ENCODE measurements at places on chromosomes 7 and 10.

DNA sequence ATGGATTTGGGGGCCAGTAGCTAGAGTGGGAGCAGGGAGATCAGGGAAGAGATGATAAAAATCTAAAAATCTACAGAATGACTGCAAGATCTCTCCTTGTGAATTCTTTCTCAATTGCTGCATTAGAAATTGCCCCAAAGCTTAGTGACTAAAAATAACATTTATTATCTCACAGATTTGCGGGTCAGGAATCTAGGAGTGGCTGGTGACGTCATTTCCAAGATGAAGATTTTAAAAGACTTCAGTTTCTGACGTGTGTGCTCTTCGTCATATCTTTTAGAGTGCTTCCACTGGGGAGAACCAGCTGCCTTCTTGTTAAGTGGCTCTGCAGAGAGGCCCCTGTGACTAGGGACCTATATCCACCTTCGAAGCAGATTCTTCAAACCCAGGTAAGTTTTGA is 112.6 kb downstream of the DGKI start:
- DNase-seq: no peak

- DNase-seq: no peak
Measured at GRCh38 chr10:14236341-14236740, 94.4 kb downstream of the FRMD4A start.

DNA sequence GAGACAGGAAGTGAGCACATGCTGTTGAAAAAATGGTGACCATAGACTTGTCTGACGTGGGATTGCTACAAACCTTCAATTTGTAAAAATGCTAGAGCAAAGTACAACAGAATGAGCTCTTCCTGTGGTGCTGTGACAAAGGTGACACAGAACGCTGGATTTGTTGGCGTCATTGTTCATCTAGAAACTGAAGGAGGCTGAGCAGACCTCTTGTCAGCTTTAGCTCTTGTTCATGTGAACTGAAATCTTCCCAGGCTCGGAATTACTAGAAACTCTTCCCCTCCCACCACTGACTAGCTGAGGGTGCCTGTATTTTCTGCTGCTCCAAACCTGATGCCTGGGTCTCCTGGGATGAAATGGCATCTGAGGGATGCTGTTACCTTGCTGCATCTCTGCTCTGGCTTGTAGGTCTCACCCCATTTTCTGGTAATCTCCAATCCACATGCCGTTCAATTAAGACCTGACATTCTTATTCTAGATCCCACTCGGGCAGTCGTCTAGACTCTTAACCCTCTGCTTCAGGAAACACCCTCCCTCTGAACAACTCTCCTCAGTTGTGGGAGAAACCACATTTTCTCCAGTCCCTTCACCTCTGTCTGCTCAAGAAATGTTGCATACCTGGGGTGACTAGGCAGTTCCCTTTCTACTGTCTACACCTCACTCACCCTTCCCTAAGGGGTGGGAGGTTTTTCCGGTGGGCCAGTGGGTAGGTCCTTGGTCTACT is 349.3 kb downstream of the CXCL12 start:
- no peak for DNase-seq

DNA sequence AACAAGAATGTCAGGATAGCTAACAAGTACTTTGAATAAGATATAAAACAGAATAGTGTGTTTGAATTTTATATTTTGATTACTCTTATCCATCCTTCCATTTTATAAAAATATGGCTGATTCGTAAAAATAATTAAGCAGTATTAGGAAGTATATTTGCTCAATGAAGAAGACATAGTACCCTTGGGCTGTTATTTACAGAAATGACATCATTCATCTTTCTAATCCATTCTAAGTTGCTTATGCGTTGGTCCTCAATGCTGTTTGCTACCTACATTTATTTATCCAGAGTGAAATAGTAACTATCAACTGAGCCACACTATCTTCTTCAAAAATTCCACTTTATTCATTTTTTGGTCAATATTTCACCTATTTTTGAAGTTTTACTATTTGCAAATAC is 2.1 kb upstream of the ZNF804B start:
- DNase-seq: no peak

GRCh38 chr10:109961174-109962001 is 38.1 kb upstream of the XPNPEP1 start:
- DNase-seq: no peak

GRCh38 chr10:71678057-71678805 is 41.3 kb downstream of the C10orf105 start:
- no peak for DNase-seq

All from stimulated activated CD8-positive, alpha-beta memory T cell treated with anti-CD3 and anti-CD28 coated beads, Interleukin-15, amount 100 ng/mL, for 24 hours (primary cell).